ENCODE measurements at places on chromosomes 5 and 9. TPM values are rescaled to one million over a fixed set of nuclear protein-coding genes. Genes with fewer than 3 reads are reported as not detected.

- DNase-seq = no peak
Measured at GRCh38 chr5:91092859-91093783, 290.0 kb downstream of the ARRDC3 start.

GRCh38 chr5:128774605-128775004 lies 190.7 kb upstream of the SLC27A6 start:
- DNase-seq = no peak

GRCh38 chr5:149406203-149406978 lies 27.3 kb upstream of the IL17B start:
- DNase-seq = peak; percentile 41

The PCDHGC3 gene
- 29.4 TPM for total RNA-seq
